ENCODE measurements at places on chromosomes 3 and 15.

- no peak for DNase-seq
Observed at GRCh38 chr15:25345943-25346342, 92.9 kb downstream of the UBE3A start.

DNA sequence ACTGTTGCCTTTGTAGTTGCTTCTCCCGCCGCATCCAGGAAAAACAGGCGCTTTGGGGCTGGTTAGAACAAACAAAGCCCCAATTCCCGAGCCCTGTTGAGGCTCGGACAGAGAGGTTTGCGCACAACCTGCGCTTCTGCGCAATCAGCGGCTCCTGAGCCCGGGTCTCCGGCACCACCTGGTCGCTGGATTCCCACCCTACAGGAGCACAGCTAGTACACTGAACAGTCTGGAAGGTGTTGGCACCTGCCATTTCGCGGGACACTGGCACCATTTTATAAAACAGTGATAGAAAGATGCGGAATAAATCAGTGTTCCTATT lies 13.8 kb downstream of the ZIC4 start:
- DNase-seq = no peak

DNA sequence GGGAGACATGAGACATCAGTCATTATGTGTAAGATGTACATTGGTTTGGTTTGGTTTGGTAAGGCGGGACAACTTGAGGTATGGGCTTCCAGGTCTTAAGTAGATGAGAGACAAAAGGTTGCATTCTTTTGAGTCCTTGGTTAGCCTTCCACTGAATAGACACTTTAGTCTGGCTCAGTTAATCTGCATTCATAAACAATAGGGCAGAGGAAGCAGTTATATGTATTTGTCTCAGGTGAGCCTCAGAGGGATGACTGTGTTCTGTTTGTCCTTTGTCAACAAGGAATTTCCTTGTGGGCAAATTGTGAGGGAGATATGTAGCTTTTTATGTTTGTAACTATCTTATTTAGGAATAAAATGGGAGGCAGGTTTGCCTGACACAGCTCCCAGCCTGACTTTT lies 50.4 kb downstream of the TCF12 start:
- DNase-seq = no peak

DNA sequence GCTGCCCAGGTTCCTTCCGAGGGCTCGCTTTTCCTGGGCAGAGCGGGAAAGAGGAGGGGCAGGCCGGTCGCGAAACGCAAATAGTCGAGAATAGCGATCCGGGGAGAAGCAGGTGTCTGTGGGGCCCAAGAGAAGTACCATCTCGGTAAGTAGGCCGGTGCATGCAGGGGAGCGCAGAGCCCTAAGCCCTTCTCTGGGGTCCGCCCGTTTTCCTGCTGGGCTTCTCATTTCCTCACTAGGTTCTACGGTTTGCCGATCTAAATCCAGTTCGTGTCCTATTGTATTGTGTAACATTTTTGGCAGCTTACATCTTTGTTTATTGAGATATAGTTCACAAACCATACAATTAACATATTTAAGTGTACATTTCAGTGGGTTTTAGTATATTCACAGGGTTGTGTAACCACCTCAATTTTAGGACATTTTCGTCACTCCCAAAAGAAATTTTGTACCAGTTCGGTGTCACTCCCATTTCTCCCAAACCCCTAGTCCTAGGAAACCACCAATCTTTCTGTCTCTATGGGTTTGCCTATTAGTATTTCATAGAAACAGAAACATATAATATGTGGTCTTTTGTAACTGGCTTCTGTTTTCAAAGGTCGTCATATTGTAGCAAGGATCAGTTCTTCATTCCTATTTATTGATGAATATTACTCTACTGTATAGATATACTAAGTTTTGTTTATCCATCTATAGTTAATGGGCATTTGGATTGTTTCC lies 6.8 kb upstream of the TRIM69 start:
- DNase-seq = peak; percentile 63

GRCh38 chr3:46989146-46989810 lies 9.8 kb downstream of the NBEAL2 start:
- DNase-seq = no peak

Data from CD4-positive, alpha-beta T cell treated with Interleukin-12 subunit alpha and Interleukin-12 subunit beta, for 1 hour (primary cell).